Regular cardiac myocyte (primary cell): ENCODE measurements at places on chromosomes 1 and 21. TPM values are rescaled to one million over a fixed set of nuclear protein-coding genes. Genes with fewer than 3 reads are reported as not detected.

Gene TFF2
- total RNA-seq, result not detected in 2 replicates

Gene SEC16B
- 1.7 and 2.3 TPM in 2 replicates for total RNA-seq

Gene HPDL
- total RNA-seq, result 0.56 and 3.1 TPM in 2 replicates

Gene ZNF670
- 2.3 TPM in 2 replicates for total RNA-seq

Gene GBP6
- total RNA-seq, result under 0.01 TPM in 2 replicates

Gene CFAP107
- total RNA-seq, result not detected in 2 replicates

Gene FNDC5
- total RNA-seq, result 0.38 and 0.85 TPM in 2 replicates

Gene FLVCR1
- 7.9 and 9.4 TPM in 2 replicates for total RNA-seq

Gene CYP2J2
- not detected in 2 replicates for total RNA-seq

Gene EXTL1
- total RNA-seq, result 0.56 and 0.58 TPM in 2 replicates

Gene SEMA6C
- 1.1 and 1.3 TPM in 2 replicates for total RNA-seq

Gene NUDT17
- 2.5 and 4.8 TPM in 2 replicates for total RNA-seq

Gene KRTAP10-4
- total RNA-seq, result not detected in 2 replicates

Gene FGGY
- 13.0 and 45.7 TPM in 2 replicates for total RNA-seq

Gene MIER1
- total RNA-seq, result 34.1 and 42.0 TPM in 2 replicates

Gene CELA3A
- not detected in 2 replicates for total RNA-seq

Gene AIRE
- total RNA-seq, result 0.28 TPM in 1 of 2 replicates, not detected in the other

Gene S100A5
- total RNA-seq, result not detected in 2 replicates

Gene VHLL
- 0.96 TPM in 1 of 2 replicates, not detected in the other for total RNA-seq

Gene ATP6V1G3
- not detected in 2 replicates for total RNA-seq

Gene SPRR2B
- not detected in 2 replicates for total RNA-seq

Gene CELSR2
- total RNA-seq, result 0.96 and 2.5 TPM in 2 replicates

Gene LEFTY2
- total RNA-seq, result under 0.01 TPM in 1 of 2 replicates, not detected in the other

Gene CGN
- total RNA-seq, result under 0.01 and 0.19 TPM in 2 replicates

Gene CD1B
- not detected in 2 replicates for total RNA-seq

Gene KRTAP10-10
- not detected in 2 replicates for total RNA-seq

Gene MYOM3
- under 0.01 TPM in 2 replicates for total RNA-seq

Gene OR6K3
- not detected in 2 replicates for total RNA-seq

Gene NKAIN1
- total RNA-seq, result under 0.01 TPM in 1 of 2 replicates, not detected in the other

Gene CD1E
- total RNA-seq, result not detected in 2 replicates

Gene AUNIP
- 0.56 and 5.6 TPM in 2 replicates for total RNA-seq

Gene TLR5
- 0.28 and 0.58 TPM in 2 replicates for total RNA-seq

Gene LCE3D
- total RNA-seq, result not detected in 2 replicates

Gene FCGR3A
- total RNA-seq, result not detected in 2 replicates

Gene CRYAA
- total RNA-seq, result not detected in 2 replicates

Gene CACNA1E
- total RNA-seq, result under 0.01 TPM in 1 of 2 replicates, not detected in the other

Gene SEMA4A
- 0.19 and 1.7 TPM in 2 replicates for total RNA-seq

Gene RGL1
- total RNA-seq, result 22.4 and 29.0 TPM in 2 replicates

Gene TRPM2
- total RNA-seq, result 0.28 TPM in 1 of 2 replicates, not detected in the other

Gene RASSF5
- total RNA-seq, result 0.38 and 2.5 TPM in 2 replicates

Gene KCNJ10
- total RNA-seq, result not detected in 2 replicates

Gene DNAJC6
- 4.8 and 8.7 TPM in 2 replicates for total RNA-seq

Gene WNT3A
- total RNA-seq, result not detected in 2 replicates

Gene RPL11
- 992 and 1,142 TPM in 2 replicates for total RNA-seq

Gene GFI1
- under 0.01 and 1.2 TPM in 2 replicates for total RNA-seq

Gene L1TD1
- total RNA-seq, result not detected in 2 replicates

Gene EIF2D
- 47.2 and 57.2 TPM in 2 replicates for total RNA-seq

Gene FAM151A
- not detected in 2 replicates for total RNA-seq

Gene CHRNB2
- total RNA-seq, result under 0.01 TPM in 1 of 2 replicates, not detected in the other

Gene GRHL3
- under 0.01 and 0.38 TPM in 2 replicates for total RNA-seq

Gene DNMT3L
- not detected in 2 replicates for total RNA-seq
